AML-193 (cell line): ENCODE measurements at places on chromosomes 2 and 18.

DNA sequence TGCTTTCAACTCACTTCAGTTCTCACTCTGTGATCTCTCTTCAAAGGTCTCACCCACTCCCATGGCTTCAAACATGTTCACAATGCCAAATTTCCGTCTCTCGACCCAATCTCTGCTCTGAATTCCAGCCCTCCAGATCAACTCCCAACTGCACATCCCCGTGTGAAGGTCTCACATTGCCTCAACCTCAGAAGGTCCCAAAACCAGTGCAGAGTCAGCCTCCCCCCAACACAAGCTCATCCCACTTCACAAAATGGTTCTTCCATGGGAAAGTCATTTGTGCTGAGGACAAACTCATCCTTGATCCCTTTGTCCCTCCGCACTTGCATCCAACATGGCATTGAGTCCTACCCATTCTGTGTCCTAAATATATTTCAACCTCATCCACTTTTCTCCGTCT is 31.0 kb upstream of the GNAL start:
- DNase-seq, result no peak

DNA sequence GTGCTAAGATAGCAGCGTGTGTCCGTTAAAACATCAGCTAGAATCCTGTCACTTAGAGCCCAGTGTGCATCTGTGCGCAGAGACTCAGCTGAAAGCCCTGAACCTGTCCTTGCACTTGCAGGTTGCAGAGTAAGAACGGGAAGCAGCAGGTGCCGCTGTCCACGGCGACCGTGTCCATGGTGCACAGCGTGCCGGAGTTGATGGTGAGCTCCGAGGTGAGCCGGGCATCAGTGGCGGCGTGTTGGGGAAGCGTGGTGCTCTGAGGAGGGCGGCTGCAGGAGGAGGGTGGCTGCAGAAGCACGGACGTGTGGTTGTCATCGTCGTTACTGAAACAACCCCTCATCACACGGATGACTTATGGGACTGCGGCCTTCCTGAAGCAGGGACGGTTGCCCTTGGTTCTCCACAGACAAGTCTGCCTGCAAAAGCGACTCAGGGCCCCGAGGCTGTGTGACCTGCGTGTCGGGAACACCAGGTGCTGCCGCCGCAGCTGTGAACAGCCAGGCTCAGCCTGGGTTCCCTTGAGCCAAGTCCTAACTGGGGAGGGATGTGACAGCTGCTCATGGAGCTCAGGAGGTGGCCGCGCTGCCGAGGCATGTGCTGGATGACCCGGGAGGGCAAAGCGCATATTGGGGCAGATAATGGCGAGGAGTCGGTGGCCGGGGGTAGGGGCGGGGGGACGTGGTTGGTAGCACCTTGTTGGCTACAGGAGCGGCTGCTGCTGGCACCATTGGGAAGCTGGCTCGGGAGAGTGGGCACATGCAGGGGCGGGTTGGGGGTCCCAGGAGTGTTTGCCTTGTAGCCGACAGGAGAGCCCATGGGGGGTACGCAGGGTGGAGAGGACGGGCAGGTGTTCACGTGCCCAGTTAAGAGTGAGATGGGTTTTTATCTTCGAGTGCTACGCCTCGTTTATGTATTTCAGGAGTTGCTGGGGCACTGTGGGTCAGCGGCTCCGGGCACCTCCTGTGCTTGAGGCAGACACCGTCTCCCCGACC is 16.6 kb downstream of the CTDP1 start:
- DNase-seq, result no peak

DNA sequence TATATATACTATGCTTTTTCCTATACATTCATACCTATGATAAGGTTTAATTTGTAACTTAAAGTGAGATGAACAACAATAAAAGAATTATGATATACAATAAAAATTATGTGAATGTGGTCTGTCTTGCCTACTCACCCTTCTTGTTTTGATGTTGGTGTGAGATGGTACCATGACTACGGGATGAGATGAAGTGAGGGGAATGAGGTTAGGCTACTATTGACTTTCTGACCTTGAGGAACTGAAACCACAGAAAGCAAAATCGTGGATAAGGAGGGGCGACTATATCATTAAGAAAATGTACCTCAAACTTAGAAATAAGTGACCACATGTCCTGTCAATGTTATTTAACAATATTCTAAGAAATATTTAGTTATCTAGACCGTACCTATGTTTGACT is 103.9 kb upstream of the PPP1CB start:
- DNase-seq, result no peak

DNA sequence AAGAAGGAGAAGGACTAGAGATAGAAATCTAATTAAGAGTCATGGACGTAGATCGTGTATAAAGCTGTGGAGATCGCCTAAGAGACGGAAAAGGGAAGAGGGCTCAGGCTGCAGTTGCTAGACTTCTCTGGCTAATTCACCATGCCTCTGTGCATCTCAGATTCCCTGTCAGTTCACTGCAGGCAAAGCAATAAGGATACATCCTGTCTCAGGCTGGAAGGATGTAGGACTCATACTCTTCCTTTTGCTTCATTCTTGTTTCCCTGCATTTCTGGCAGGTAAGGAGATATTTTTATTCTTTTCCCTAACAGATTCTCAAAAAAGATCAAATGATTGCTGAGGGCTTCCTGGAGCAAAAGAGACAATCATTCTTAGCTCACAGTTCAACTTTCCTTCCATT is 112.5 kb downstream of the AP1S3 start:
- DNase-seq, result no peak

- DNase-seq, result peak; percentile 50
These were observed 83.8 kb upstream of the TLK1 start for GRCh38 chr2:171244466-171244969.

DNA sequence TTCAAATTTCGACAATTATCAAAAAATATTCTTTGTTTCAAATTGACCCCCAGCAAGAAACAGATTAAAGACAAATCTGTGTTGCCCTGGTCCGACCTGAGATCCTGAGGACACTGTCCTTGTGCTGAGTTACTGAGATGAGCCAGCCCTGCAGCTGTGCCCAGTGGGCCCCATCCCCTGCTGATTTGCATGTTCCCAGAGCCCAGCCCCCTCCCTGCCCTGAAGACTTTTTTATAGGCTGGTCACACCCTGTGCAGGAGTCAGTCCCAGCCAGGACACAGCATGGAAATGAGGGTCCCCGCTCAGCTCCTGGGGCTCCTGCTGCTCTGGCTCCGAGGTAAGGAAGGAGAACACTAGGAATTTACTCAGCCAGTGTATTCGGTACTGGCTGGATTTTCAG is 31.4 kb upstream of the ZNG1B start:
- DNase-seq, result no peak

- no peak for DNase-seq
These were observed 1394.7 kb upstream of the ACVR2A start for GRCh38 chr2:146450131-146450530.
